ENCODE measurements at places on chromosomes 5 and 9.

DNA sequence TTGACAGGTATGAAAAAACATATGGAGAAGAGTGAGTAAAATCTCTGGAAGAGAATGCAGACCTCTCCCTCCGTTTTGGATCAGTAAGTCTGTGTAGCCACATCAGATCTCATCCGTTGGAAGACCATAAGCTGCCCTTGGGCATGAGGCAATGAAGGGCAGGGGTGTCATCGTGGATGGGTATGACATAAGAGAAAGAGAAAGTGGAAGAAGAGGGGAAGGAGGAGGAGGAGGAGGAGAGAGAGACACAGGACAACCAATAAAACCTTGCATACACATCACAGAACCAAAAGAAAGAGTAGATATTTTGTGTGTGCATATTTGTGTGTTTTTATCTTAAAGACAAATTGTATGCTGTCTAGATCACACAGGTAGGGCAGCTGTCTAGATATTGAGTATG is 50.7 kb downstream of the PRRC1 start:
- no peak for DNase-seq

DNA sequence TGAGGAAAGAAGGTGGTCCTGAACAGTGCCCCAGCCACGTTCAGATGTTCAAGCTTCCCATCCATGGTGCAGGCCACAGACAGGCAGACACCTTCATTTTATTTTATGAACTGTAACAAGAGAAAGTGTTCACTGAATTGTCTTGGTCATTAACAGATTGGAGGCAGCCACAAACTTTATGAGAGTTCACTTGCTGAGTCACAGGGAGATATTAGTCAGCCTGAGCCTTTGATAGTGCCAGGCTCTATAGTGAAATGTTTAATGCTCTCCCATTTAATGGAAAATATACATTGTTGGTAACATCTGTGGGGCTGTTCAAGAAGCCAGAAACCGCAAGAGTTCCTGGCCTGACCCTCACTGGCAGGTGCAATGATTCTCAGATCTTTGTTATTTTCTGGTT is 237.0 kb downstream of the TENT4A start:
- DNase-seq, result no peak

DNA sequence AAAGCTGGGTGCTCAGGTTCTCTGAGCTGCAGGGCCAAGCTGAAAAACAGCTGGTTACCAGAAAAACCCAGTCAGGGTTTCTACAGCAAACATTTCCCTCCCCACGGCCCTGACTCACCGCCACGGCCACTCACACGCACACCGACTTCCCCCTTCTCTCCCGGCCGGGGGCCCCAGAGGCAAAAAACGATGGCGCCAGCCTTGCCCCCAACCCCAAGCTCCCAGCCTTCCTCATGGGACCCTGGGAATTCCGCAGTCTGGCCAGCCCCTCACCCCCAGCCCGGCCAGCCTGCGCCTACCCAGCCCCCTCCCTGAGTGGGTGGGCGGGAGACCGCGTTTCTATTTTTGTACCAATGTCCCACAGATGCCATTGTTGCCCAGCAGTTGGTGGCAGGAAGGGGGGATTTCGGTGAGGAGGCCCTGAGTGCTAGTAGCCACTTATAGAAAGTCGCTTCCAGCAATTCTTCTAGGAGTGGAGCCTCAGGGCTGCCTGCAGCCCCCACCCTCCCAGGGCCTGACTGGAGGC is 18.4 kb downstream of the ENG start:
- no peak for DNase-seq

DNA sequence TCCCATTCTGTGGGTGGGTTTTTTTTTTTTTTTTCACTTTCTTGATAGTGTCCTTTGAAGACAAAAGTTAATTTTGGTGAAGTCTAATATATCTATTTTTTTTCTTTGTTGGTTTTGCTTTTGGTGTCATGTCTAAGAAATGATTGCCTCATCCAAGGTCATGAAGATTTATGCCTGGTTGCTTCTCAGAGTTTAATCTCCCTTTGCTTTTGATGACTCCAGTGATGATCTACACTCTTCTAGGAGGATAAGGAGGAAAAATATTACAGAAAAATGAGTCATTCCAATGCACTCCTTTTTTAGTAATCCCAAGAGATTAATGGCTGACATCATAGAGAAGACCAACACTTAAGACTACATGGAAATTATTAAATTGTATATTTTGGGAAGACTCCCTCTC is 79.7 kb upstream of the ICE1 start:
- DNase-seq, result no peak

DNA sequence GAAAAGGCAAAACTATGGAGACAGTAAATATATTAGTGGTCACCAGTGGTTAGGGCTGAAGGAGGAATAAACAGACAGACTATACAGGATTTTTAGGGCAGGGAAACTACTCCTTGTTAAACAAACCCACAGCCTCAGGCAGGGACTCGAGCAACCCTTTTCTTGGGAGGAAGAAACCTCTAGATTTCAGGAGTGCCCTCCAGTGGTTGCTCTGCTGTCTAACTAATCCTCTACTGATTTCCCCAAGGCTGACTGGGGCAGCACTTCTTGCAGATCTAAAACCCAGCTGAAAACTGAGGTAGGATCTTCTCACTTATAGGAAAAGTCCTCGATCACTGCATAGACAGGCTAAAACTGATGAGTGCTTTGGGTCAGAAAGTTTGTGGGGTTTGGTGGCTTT is 176.8 kb downstream of the ISOC1 start:
- no peak for DNase-seq

GRCh38 chr5:80884086-80884813 is 75.9 kb upstream of the RASGRF2 start:
- DNase-seq, result no peak

DNA sequence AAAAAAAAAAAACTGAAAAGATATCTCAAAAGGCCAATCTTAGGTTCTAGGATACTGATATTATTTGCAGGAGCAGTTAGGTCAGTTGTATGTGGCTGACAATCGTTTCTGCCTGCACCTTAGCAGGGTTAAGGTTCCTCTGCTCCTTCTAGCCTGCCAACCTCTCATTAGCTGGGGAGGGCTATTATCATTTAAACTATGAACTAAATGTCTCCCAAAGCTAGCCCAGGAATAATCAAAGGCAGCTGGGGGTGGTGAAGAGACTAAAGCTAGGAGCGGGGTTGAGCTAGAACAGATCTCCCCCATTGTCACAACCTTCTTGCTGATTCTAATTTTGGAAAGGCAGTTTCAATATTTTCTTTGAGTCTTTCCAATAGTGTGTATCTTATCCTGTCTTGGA is 99.9 kb downstream of the ICE1 start:
- DNase-seq, result no peak

GRCh38 chr5:93585767-93586385 is 2.9 kb downstream of the NR2F1 start:
- DNase-seq, result no peak

DNA sequence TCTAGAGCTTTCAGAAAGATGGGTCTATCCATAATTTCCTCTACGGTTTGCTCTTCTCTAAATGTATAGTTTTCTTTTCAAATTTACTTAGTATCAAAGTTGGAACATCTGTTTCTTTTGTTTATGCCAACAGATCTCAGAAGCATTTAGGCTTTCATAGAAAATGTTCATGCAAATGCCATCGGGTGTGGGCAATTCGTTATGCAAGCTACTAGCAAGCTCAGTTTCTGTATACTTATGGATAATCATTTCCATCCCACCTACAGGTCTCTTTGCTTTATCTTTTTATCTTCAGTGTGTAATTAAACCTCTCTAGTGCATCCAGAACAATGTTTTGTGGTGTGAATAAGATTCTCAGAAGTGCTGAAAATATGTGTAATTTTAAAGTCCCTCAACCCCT is 59.9 kb downstream of the NUDT12 start:
- DNase-seq, result no peak

GRCh38 chr5:38655691-38656090 is 99.2 kb upstream of the LIFR start:
- no peak for DNase-seq

DNA sequence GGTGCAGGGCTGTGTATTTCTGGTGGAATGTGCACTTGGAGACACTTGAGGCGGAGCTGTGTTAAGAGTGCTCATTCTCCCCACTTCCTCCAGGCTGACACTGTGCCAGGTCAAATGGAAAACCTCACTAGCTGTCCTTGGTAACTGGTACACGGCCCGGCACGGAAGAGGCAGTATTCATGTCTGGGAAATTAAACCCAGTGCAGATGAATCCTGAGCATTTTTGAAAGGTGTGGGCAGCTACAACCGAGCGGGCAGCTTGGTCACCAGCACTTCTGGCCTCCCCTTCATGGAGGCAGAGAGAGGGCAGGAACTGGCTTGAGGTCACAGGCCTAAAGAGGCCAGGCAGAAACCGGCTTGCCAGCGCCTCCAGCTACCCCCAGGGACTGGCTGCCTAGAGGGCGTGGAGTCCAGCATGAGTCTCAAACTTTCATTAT is 1.6 kb downstream of the CLPTM1L start:
- DNase-seq, result no peak

DNA sequence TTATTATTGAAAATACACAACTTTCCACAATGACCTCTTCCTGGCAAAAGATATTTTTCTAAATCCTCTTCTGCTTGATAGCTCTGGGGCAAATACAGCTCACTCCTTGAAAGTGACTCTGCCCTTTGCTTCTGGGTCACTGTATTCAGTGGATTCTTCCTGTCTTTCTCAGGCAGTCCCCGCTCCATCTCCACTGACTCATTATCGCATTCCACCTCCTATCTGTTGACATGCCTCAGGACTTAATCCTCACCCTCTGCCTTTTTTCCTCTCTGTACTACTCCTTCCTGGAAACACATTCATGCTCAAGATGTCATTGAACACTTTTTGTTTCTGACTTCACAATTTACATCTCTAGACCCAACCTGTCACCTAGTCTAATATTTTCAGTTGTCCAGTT is 8.4 kb upstream of the RGS7BP start:
- no peak for DNase-seq

DNA sequence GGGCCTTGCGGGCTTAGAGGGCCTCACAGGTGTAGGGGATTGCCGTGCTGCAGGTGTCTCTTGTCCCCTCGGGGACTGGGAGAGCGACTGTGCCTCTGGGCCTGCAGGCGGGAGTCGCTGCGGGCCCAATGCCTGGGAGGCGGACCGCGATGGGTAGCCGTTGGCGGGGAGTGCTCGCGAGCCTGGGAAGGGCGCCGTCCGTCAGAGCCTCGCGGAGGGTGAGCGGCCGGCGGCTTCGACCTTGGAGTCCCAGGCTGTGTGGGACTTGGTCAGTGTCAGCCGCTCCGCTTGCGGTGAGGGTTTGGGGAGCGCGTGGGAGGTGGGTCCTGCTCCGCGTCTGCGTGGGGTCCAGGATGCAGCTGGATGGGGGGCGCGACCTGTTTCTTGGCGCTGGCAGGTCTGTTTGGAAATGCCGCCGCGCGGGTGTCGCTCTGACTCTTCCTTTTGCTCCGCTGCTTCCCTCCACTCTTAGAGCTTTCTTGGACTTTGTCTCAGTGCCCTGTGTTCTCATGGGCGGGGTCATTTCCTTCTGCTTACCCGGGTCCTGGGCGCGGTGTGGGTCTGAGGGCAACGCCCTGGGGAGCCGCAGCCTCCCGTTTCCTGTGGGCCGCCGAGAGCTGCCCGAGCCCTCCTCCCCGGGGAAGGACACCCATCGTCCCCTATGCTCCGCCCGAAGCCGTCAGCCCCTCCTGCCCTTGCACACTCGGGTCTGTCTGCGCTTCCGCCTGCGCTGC is 88.9 kb upstream of the CACNA1B start:
- DNase-seq, result no peak

DNA sequence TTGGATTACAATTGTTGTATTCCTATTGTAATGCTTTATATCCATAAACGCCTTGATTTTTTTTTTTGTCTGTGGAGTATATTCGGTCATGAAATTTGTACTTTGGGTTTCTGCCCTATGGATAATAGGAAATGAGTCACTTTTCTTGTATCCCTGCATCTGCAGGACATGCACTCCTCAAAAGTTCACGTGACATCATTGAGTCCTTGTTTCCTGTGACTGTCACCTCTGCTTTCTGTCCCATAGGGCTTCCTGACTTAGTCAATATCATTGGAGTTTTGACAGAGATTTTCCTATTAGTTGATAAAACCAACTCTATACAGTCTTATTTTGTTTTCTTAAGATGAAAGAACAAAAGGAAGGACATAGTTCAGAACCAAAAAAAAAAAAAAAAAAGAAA is 356.3 kb downstream of the MAT2B start:
- DNase-seq, result no peak

DNA sequence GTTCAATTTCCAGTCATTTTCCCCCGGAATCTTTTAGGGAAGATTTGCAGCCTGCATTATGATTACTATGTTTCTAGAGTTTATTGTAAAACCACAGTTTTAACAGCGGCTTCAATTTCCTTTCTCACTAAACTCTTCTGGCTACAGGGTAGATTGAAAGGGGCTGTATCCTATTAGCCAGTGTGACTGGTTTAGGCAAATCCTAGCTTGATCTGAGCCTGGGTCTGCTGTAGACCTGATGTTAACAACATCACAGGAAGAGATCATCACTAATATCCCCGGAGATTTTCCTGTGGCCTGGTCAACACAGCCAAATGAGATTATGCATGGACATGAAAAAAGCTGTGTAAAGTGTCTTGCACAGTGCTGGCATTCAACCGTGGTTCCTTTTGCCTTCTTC is 33.4 kb downstream of the STOM start:
- DNase-seq, result no peak

GRCh38 chr5:392431-392988 is 50.5 kb upstream of the EXOC3 start:
- no peak for DNase-seq

DNA sequence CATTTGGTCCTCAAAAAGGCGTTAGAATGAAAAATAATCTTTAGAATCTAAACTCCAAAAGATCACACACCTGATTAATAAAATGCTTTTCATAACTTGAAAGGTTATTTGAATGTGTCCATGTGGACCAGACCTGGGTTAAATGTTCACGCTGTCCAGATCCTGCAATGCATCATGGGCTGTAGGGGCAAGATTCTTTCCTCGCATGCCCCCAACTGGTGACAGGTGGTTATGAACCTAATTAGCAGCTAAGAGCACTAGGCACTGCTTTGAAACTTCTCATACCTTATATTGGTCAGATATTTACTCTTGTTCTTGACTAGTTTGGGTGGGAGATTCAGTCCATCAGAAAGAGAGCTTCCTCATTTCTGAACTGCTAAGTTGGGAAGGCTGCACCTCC is 19.3 kb upstream of the PIP5K1B start:
- DNase-seq, result no peak

GRCh38 chr5:177364159-177364962 is 6.6 kb downstream of the RGS14 start:
- no peak for DNase-seq

DNA sequence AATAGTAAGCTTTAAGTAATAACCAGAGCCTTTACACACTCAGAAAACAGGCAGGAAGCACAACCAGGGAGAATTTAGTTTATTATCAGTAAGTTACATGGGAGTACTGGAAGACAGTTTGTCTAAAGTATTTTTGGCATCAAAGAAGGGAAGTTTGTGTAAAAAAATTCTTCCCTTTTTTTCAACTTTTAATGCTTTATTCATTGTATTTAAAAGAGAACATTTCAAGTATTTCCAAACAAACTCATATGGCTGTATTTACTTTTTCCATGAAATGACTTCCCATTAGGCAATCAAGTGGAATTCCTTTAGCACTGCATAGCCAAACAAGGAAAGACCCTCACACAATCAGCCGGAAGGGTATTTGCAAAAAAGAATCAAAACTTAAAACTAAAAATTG is 26.7 kb downstream of the RNF145 start:
- no peak for DNase-seq

GRCh38 chr9:1718836-1719235 is 296.3 kb upstream of the SMARCA2 start:
- DNase-seq, result no peak

GRCh38 chr5:112532654-112533360 is 113.7 kb upstream of the EPB41L4A start:
- DNase-seq, result no peak

- no peak for DNase-seq
Measured at GRCh38 chr5:2071562-2071961, 188.8 kb upstream of the IRX4 start.
